ENCODE measurements at places on chromosomes 1 and 21.

GRCh38 chr1:165452336-165453130 is 7.6 kb upstream of the RXRG start:
- DNase-seq: no peak

- no peak for DNase-seq
These were observed 957.6 kb downstream of the MRPL39 start for GRCh38 chr21:24649691-24650090.

DNA sequence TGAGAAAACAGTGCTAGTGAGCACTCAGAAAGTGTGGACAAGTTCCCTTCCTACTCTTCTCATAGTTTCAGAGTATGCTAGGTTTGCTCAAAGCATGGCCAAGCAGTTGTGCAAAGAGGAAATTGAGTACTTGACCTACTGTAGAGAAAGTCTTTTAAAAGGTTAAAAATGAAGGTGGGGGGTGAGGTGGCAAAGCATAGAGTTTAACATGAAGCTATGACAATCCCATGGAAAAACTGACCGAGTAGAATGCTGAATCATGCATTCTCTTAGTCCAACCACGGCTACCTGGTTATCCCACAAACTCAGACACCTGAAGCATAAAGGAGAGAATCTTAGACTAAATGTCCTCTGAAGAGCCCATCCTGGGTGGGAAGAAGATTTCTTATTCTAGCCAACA is 79.9 kb downstream of the PTPN14 start:
- no peak for DNase-seq

DNA sequence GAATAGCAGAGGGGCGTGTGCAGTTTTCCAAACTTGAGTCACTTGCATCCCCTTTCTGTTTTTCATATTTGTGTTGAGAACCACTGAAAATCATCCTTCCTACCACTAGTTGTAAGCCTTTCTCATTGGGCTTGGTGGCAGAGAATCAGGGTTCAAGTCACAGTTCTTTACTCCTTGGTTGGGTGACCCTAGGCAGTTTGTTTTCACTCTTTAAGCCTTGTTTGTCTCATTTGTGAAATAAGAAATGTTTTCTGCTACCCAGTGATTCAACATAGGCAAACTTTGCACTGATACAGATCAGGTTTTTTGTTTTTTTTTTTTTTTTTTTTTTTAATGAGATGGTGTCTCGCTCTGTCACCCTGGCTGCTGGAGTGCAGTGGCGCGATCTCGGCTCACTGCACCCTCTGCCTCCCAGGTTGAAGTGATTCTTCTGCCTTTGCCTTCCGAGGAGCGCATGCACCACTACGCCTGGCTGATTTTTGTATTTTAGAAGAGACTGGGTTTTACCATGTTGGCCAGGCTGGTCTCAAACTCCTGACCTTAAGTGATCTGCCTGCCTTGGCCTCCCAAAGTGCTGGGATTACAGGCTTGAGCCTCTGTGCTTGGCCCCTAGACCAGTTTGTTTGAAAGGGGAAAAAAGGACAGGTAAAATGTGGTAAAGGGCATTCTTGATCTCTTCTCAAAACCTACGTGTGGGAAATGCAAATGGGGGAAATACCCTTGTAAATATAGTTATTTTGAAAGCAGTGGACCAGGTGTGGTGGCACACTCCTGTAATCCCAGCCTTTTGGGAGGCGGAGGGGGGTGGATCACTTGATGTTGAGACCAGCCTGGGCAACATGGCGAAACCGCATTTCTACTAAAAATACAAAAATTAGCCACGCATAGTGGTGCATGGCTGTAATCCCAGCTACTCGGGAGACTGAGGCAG is 3.2 kb downstream of the CLIC4 start:
- no peak for DNase-seq

Measured in astrocyte of the cerebellum (primary cell).